Activated CD4-positive, alpha-beta T cell treated with anti-CD3 and anti-CD28 coated beads, Interleukin-2, amount 10 ng/mL, durations not matched to agents 24 days and 14 days (primary cell): ENCODE measurements at places on chromosomes 4 and X. TPM values are rescaled to one million over a fixed set of nuclear protein-coding genes. Genes with fewer than 3 reads are reported as not detected.

Gene ITM2A
- total RNA-seq, result 102 and 113 TPM in 2 replicates

Gene CDS1
- total RNA-seq, result not detected in 2 replicates

Gene MAGEA8
- total RNA-seq, result not detected in 2 replicates

Gene CFAP99
- not detected in 2 replicates for total RNA-seq

Gene CXXC4
- not detected in 2 replicates for total RNA-seq

Gene SASH3
- 115 and 116 TPM in 2 replicates for total RNA-seq

Gene UBQLN2
- 37.8 and 38.5 TPM in 2 replicates for total RNA-seq

Gene MAGED4B
- total RNA-seq, result 0.28 and 0.52 TPM in 2 replicates

Gene FAM9B
- not detected in 2 replicates for total RNA-seq

- no peaks in the 10 kb centered on the region for H3K27me3 ChIP-seq
- H3K4me3 ChIP-seq, result peak overlapping the region; percentile 39
- peak; percentile 84 for DNase-seq
- peaks cover 69% of the 10 kb centered on the region for H3K36me3 ChIP-seq
- H3K27ac ChIP-seq, result peak overlapping the region; percentile 87
- H3K4me1 ChIP-seq, result peaks cover 34% of the 10 kb centered on the region
Observed at GRCh38 chr4:82865592-82865991, 25.4 kb downstream of the SEC31A start.

DNA sequence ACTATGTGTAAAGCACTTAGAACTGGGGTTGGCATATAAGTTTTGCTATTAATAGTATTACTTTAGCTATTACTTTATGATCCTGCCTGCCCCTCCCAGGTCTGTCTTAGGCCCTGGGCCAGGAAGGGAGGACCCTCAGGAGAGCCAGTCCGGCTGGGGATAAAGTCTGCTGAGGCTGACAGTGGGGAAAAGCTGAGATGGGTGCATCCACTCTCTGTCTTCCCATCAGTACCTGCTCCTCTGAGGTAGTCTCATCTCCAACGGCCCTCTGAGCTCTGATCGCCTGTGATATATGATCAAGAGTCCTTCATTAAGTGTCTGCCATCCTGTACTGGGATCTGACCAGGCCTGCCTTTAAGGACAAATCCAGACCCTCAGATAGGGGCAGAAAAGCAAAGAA lies 156.5 kb upstream of the PJA1 start:
- no peaks in the 10 kb centered on the region for H3K4me1 ChIP-seq
- H3K27me3 ChIP-seq, result no peaks in the 10 kb centered on the region
- DNase-seq, result no peak

GRCh38 chrX:12881914-12882313 lies 15.0 kb downstream of the TLR7 start:
- no peak for DNase-seq
- peaks cover 8% of the 10 kb centered on the region for H3K27me3 ChIP-seq
- no peaks in the 10 kb centered on the region for H3K4me1 ChIP-seq
- H3K4me3 ChIP-seq, result no peak overlapping the region
- H3K27ac ChIP-seq, result no peak overlapping the region

- no peaks in the 10 kb centered on the region for H3K27me3 ChIP-seq
- DNase-seq, result no peak
- H3K36me3 ChIP-seq, result no peaks in the 10 kb centered on the region
- no peaks in the 10 kb centered on the region for H3K4me1 ChIP-seq
Observed at GRCh38 chr4:61580721-61581377, 380.7 kb downstream of the ADGRL3 start.

DNA sequence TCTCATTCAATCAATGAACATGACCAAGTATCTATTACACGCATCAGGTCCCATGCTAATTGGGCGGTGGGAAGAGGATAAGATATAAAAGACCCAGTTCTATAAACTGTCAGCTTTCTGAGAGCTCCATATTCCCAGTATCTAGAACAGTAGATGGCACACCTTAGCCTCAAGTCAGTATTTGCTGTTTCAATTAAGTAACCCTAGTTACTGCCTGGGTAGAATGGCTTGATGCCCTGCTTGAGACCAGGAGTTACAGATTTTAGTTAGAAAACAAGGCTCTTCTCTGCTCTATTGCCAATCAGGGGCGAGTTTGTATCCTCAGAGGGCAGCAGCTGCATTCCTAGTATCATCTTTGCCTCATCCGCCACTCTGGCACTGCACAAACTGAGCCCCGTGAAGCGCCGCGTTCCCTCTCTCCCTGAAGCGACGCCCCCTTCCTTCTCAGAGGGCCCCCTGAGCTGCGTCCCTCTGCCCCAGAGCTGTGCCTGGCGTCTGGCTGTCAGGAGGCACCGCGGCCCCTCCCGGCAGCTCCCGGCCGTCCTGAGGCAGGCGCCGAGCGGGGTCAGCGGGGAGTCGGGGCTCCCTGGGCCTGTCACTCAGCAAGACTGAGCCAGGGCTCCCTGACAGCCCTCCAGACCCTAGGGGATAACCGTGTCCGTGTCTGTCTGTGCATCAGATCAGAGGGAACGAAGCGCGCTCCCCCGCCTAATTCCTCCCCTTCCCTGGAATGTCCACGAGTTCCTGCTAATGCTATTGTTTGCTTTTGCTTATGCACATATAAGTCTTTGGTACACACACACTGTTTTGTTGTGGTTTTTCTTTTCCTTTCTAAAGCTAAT lies 212.4 kb upstream of the TTC29 start:
- no peak for DNase-seq
- no peaks in the 10 kb centered on the region for H3K4me1 ChIP-seq
- H3K27me3 ChIP-seq, result peaks cover 20% of the 10 kb centered on the region
- H3K27ac ChIP-seq, result no peak overlapping the region

- no peak overlapping the region for H3K4me3 ChIP-seq
- no peaks in the 10 kb centered on the region for H3K27me3 ChIP-seq
- no peaks in the 10 kb centered on the region for H3K4me1 ChIP-seq
- no peak for DNase-seq
- H3K36me3 ChIP-seq, result no peaks in the 10 kb centered on the region
Observed at GRCh38 chr4:63922146-63922545, 487.1 kb downstream of the TECRL start.

- H3K4me1 ChIP-seq, result peaks cover 3% of the 10 kb centered on the region
- no peaks in the 10 kb centered on the region for H3K27me3 ChIP-seq
- no peak overlapping the region for H3K4me3 ChIP-seq
- no peak overlapping the region for H3K27ac ChIP-seq
- H3K36me3 ChIP-seq, result no peaks in the 10 kb centered on the region
Observed at GRCh38 chr4:170853422-170854021, 763.8 kb upstream of the AADAT start.

- no peak overlapping the region for H3K4me3 ChIP-seq
- H3K36me3 ChIP-seq, result no peaks in the 10 kb centered on the region
- H3K4me1 ChIP-seq, result no peaks in the 10 kb centered on the region
- no peak overlapping the region for H3K27ac ChIP-seq
- H3K27me3 ChIP-seq, result no peaks in the 10 kb centered on the region
- no peak for DNase-seq
Observed at GRCh38 chr4:105780176-105780575, 71.6 kb downstream of the GSTCD start.

DNA sequence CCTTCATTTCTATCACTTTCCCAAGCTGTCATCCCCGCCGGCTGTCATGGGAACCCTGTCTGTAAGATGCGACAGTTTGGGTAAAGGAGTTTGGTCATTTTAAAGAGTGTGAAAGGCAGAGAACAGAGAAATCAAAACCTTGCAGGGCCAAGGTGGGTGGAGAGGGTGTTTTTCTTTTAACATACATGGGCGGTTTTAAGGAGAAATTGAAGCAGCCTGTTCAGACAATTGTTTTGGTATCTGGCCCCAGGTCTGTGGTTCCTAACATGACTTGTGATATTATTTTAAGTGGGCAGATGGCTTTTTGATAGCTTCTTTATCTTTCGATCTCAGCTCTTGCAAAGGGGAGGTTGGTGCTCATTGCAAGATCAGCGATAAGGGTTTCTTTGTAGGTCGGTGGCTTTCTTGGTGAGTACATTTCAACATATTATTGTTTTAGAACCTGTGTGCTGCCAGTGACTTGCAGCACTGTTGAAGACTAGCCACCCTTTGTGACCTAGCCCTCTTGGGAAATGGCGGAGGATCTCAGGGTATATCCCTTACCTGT lies 3.7 kb downstream of the PPP1R3F start:
- DNase-seq, result peak; percentile 81
- peaks cover 31% of the 10 kb centered on the region for H3K36me3 ChIP-seq
- H3K4me1 ChIP-seq, result peaks cover 60% of the 10 kb centered on the region
- H3K27ac ChIP-seq, result peak overlapping the region; percentile 93
- peak overlapping the region; percentile 76 for H3K4me3 ChIP-seq
- no peaks in the 10 kb centered on the region for H3K27me3 ChIP-seq

DNA sequence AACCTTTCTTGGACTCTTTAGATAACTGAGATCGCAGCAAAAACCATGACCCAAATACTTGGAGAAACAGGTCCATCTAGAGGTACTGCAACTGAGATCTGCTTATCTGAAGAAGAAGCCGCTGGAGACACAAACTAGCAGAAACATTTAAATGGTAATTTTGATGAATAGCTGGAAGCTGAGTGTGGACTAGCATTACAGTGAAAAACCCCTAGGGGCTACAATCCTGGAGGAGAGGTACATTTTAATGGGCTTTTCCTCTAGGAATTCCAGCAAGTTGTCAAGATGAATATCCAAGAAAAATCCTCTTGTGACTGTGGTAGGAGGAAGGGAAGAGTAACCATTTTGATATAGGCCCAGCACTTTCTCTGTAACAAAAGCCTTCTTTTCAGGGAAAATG lies 592.5 kb upstream of the GRIA3 start:
- no peak for DNase-seq
- H3K36me3 ChIP-seq, result no peaks in the 10 kb centered on the region
- H3K4me3 ChIP-seq, result no peak overlapping the region
- no peak overlapping the region for H3K27ac ChIP-seq

- H3K27me3 ChIP-seq, result no peaks in the 10 kb centered on the region
- no peak overlapping the region for H3K27ac ChIP-seq
- no peak for DNase-seq
- H3K4me1 ChIP-seq, result no peaks in the 10 kb centered on the region
- H3K4me3 ChIP-seq, result no peak overlapping the region
- H3K36me3 ChIP-seq, result no peaks in the 10 kb centered on the region
Observed at GRCh38 chr4:61336916-61337315, 136.8 kb downstream of the ADGRL3 start.

- H3K27me3 ChIP-seq, result no peaks in the 10 kb centered on the region
- H3K4me3 ChIP-seq, result no peak overlapping the region
- peaks cover 41% of the 10 kb centered on the region for H3K4me1 ChIP-seq
- peaks cover 37% of the 10 kb centered on the region for H3K36me3 ChIP-seq
Observed at GRCh38 chr4:165328708-165329107, 1.2 kb downstream of the MSMO1 start.

- no peak for DNase-seq
- H3K4me1 ChIP-seq, result no peaks in the 10 kb centered on the region
- no peak overlapping the region for H3K4me3 ChIP-seq
- no peak overlapping the region for H3K27ac ChIP-seq
- no peaks in the 10 kb centered on the region for H3K36me3 ChIP-seq
- peaks cover 5% of the 10 kb centered on the region for H3K27me3 ChIP-seq
Observed at GRCh38 chr4:74642006-74642405, 152.3 kb downstream of the BTC start.

GRCh38 chrX:153862369-153863250 lies 23.4 kb downstream of the L1CAM start:
- H3K4me3 ChIP-seq, result no peak overlapping the region
- no peaks in the 10 kb centered on the region for H3K36me3 ChIP-seq
- H3K4me1 ChIP-seq, result no peaks in the 10 kb centered on the region

- no peaks in the 10 kb centered on the region for H3K36me3 ChIP-seq
- H3K27ac ChIP-seq, result no peak overlapping the region
- no peaks in the 10 kb centered on the region for H3K27me3 ChIP-seq
- no peak overlapping the region for H3K4me3 ChIP-seq
- H3K4me1 ChIP-seq, result no peaks in the 10 kb centered on the region
Observed at GRCh38 chrX:123274796-123275195, 90.7 kb downstream of the GRIA3 start.

DNA sequence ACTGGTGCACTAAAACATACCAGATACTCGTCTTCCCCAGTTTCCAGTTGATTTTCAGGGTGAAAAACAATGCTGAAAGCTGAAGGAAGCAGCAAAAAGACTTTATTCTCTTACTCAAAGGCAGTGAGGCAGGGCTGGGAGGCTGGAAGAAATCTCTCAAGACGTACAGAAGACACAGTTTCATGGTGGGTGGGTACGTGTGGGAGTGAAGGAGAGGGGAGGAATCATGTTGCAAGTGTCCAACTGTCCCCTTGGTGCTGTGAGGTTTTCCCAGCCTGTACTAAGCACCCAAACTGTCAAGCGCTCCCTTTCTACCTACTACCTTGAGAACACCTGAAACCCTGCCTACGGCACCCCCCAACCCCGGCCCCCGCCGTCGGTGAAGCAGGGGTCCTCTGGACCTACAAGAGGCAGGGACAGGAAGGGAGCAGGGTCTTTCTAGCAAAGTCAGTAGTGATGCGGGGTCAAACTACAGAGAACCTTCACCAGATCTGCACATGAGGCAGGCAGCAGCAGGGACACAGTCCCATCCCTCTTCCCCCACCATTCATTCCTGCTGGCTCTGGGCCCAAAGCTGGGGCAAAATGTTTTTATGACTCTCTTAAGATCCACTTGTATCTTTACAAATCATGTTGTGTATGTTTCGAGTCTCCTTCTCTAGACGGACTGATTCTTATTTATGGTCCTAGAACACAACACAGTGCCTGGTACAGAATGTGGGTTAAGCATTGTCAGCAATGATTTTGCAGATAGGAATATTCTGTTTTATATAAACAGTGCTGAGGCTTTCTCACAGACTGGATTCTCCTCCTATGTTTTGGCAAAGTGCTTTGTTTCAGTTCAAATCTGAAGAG lies 2.4 kb upstream of the SETD7 start:
- no peak for DNase-seq
- H3K4me1 ChIP-seq, result peaks cover 29% of the 10 kb centered on the region
- H3K36me3 ChIP-seq, result no peaks in the 10 kb centered on the region
- H3K4me3 ChIP-seq, result no peak overlapping the region

GRCh38 chrX:132401935-132402334 lies 86.9 kb downstream of the MBNL3 start:
- no peaks in the 10 kb centered on the region for H3K27me3 ChIP-seq
- DNase-seq, result no peak
- no peak overlapping the region for H3K4me3 ChIP-seq
- H3K27ac ChIP-seq, result no peak overlapping the region

- no peak overlapping the region for H3K27ac ChIP-seq
- no peak overlapping the region for H3K4me3 ChIP-seq
- peaks cover 34% of the 10 kb centered on the region for H3K36me3 ChIP-seq
- H3K27me3 ChIP-seq, result no peaks in the 10 kb centered on the region
Observed at GRCh38 chr4:87046121-87046551, 111.3 kb downstream of the AFF1 start.

DNA sequence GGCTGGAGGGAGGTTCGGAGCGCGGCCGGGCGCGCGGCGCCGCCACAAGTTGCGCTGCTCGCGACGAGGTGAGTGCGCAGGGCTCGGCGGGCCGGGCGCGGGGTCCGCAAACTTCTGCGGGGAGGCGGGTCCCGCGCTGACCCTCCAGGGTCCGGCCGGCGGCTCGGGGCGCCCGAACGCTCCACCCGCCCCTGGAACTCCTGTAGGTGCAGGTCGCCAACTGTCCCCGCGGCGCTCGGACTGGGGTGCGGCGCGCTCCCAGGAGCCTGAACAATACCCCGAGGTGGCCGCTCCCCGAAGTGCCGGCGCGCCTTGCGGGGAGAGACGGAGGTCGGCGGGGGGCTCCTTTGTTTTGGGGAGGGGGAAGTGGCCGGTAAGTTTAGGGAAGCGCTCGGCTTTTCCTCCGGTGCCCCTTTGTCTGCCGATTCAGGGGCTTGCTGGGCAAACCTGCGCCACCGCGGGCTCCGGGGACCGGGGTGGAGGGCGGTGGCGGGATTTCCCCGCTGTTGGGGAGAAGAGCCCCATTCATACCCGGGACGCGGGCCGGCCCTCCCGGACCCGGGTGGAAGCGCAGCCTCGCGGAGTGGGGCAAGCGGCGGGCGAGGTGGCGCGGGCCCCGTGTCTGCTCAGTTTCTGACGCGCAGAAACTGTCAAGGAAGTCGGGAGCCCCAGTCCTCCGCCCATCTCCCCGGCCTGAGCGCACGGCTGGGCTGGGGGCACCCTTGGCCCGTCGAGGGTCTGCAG lies 694 bp downstream of the TBL1X start:
- peak; percentile 81 for DNase-seq
- peaks cover 13% of the 10 kb centered on the region for H3K36me3 ChIP-seq
- H3K4me3 ChIP-seq, result peak overlapping the region; percentile 65
